ENCODE measurements at places on chromosomes 2 and 18.

- DNase-seq: no peak
These were observed 61.3 kb downstream of the CUL3 start for GRCh38 chr2:224523626-224524577.

DNA sequence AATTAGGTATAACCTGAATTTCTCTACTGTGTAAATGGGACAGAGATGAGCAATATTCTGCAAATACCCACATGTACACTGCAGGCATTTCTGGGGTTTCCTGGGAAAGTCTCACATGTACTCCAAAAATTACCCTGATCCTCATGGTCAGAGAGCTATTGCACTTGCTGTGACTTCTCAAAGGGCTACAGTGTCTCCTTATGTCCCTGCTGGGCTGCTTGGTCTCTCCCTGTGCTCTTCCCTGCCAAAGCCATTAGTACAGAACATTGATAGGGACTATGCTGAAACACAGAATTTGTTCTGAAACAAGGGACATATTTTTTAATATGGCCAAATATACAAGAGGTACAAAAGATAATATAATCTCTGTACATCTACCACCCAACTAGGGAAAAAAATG lies 924.4 kb upstream of the NXPH2 start:
- DNase-seq: no peak

GRCh38 chr2:141927536-141927935 lies 203.3 kb downstream of the LRP1B start:
- no peak for DNase-seq

GRCh38 chr18:59060551-59060950 lies 79.1 kb upstream of the SEC11C start:
- no peak for DNase-seq

- DNase-seq: no peak
These were observed 34.1 kb upstream of the SP3 start for GRCh38 chr2:173999272-173999671.

GRCh38 chr2:59868981-59869380 lies 684.5 kb downstream of the BCL11A start:
- DNase-seq: no peak

GRCh38 chr2:204628926-204629712 lies 83.8 kb downstream of the PARD3B start:
- DNase-seq: no peak

GRCh38 chr2:108824316-108825070 lies 37.9 kb downstream of the CCDC138 start:
- no peak for DNase-seq
